ENCODE measurements at places on chromosomes 6 and 20.

DNA sequence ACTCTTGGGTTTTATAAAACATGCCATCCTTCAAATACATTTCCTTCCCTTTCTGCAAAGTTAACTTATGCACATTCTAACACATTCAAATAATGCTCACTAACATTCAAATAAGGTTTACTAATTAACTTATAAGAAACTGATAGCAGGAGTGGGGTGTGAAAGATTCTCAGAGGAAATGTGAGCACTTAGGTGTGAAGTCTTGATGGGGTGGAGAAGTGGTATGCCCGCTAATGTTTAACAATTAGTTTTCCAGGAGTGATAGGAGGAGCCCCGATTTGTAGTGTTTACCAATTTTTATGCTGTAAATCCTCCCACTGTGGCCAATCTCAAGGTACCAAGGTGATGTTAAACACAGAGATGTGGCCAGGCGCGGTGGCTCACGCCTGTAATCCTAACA lies 18.3 kb upstream of the DSN1 start:
- DNase-seq, result no peak

DNA sequence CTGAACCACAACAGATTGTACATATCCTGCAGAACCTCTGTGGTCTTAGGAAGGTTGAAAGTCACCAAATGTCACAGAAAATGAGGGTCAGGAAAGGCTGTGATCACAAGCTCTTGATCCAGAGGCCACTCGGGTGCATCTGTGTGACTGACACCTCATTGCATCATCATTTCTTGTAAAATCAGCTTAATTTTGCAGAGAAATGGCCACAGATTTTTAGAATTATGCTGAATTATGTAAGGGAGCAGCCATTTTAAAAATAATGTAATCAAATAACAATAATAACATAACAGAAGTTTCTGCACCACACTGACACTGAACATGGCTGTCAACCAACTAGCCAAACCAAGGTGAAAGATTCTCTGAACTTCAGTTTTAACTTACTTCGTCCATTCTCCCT lies 32.5 kb upstream of the PRND start:
- DNase-seq, result peak; percentile 22

DNA sequence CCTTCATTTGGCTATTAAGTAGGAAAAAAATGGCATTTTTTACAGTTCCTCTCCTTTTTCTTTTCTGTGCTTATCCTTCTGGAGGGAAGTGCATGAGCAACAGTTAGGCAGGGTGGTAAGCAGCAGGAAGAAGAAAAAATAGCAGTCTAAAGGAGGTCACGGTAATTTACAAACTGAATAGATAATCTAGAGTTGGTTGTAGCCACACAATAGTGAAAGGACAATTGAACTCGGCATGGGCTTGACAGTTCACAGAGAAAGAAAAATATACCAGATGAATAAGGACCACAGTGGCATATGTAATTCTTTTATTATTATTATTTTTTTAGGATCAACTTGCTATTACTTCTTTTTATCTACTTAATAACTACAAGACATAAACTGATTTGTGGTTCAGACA lies 358.6 kb downstream of the BTBD9 start:
- no peak for DNase-seq

DNA sequence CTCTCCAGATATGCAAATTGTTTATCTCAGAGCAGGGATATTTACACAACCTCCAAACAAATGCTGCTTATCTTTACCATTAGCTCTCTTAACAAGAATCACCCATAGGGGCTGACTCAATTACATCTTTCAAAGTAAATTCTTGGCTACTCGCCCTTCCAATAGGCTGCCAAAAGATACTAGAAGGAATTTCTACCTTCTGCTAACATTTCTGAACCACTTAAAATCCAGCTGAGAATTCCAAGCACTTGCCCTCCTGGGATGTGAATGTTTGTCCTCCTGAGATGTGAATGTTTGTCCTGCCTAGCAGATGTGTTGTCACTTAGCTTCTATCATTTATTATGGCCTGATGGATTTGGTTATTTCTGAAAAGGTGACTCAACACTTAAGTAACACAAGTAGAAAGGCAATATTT lies 388.0 kb downstream of the GJA1 start:
- DNase-seq, result no peak

DNA sequence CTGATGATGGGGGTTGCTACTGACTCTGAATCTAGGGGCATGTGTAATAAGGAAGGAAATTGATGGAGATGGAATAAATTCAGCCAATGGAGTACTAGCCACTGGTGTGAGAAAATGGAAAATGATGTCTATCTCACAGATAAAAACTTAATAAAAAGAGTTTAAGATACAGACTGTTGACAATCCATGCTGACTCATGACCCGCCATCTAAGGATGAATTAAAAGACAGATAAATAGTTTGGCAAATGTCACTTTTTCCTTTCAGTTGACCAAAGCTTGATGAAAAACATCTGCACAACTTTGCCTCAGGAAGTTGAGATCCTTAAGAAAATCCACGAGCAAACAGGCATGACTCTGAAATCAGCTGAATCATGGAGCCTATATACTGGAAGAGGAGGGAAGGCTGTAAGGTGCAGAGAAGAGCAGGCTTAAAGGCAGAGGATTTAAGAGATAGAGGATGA lies 82.6 kb upstream of the BMP5 start:
- no peak for DNase-seq

GRCh38 chr6:105431226-105431625 lies 28.3 kb upstream of the PREP start:
- DNase-seq, result no peak

GRCh38 chr6:84766118-84766798 lies 1.9 kb upstream of the TBX18 start:
- DNase-seq, result no peak

GRCh38 chr6:311679-312220 lies 19.5 kb downstream of the DUSP22 start:
- no peak for DNase-seq

DNA sequence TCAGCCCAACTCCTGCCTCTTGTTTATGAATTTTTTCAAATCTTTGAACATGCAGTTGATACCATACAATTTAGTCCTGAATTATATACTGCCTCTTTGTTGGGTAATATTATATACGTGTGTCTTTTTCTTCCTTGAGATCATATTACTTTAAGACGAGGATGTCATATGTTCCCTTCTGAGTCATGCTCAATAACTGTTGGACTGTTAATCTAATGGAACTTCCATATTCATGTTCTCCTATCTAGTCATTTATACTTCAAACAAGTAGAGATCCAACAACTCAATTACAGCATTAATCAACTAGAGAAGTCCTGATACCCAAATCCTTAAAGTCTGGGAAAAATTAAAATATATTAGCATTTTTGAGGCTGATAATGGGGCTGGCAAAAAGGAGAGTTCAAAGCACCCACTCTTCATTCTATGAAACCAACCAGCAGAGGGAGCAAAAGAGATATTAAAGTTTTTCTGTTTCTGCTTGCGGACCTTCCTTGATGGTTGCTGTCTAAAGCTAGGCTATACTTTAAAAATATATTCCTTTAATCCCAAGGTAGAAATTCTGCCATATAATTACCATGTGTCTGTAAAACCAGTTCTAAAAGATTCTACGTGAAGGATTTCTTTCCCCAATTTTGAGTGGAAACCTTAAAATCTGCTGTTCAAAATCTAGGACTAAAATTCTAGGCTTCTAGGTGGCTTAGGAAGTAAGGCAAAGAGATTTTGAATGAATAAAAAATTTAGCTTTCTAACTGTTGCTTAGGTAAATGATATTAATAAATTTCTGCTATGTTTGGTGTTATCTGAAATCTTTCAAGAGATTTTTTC lies 498.9 kb downstream of the BCKDHB start:
- no peak for DNase-seq

DNA sequence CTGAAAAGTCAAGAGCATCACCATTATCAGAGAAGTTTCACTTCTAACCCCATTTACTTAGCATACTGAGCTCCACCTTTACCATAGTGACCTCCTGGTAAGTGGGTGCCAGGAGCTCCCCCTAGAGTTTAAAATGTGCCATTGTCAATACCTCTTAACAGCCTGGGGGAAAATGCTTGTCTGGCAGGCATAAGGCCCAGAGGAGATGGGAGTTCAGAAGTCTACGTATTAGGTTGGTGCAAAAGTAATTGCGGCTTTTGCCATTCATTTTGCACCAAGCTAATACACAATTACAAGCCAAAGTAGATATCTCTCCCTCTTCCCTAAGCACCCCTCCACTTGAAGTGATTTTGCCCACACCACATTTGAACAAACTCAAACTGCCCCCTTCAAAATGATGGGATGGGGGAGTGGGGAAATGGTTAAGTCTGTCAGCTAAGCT lies 919.0 kb downstream of the KIF16B start:
- no peak for DNase-seq

DNA sequence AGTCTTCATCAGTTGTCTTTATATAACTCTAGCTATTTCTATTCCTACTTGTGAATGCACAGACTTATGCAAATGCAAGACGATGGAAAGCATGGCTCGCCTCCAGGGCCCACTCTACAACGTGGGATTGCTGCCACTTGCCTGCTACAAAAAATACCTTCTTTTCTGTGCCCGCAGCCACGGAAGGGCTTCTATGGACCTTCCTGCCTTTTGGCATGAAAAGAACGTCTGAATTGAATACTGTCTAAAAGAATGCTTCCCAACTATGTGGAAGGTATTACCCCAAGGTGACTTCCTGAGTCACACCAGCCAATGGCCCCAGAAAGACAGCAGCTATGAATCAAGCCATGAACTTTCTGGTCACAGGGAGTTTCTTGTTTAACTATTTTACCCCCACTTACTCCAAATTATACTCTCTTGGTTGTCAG lies 261.2 kb downstream of the HIVEP2 start:
- no peak for DNase-seq

All from activated CD8-positive, alpha-beta memory T cell treated with anti-CD3 and anti-CD28 coated beads, Interleukin-2, amount 10 ng/mL, durations not matched to agents 7 days and 5 days (primary cell).